NCI-H2081 (cell line): ENCODE measurements at places on chromosomes 2 and 18.

- no peak for DNase-seq
Measured at GRCh38 chr2:113831161-113831560, 58.7 kb upstream of the ACTR3 start.

DNA sequence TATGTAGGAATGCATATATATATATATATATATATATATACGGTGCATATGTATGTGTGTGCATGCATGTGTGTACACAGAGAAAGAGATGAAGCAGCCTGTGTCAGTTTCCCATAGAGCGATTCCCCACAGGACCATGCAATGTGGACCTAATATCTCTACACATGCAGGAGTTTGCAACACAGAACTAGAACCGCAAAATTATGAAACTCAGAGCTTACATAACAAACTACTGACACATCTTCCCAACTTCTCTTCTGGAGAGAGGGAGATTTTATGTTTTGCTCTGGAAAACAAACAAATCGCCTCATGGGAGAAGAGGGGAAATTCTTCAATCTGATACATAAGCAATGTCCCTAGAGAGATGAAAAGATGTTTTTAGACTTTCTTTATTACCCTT, 377.2 kb downstream of the LRATD1 start:
- DNase-seq: no peak

DNA sequence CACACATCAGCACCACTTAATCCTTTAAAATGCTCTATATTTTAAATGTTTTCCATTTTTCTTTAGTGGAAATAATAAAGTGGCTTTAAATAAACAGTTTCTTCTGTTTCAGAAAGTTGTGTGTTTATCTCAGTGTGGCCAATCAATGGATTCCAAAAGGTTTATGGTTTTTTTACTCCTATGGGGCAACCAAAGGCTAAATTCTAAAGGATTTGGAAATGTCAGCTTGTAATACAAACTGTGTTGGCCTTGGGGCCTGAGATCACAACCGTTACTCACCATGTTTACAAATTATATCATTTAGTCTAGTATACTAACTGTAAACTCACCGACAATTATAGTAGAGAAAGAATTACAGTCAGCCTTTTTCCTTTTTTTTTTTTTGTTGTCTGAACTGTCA, 827.2 kb downstream of the EPHA4 start:
- DNase-seq: no peak

DNA sequence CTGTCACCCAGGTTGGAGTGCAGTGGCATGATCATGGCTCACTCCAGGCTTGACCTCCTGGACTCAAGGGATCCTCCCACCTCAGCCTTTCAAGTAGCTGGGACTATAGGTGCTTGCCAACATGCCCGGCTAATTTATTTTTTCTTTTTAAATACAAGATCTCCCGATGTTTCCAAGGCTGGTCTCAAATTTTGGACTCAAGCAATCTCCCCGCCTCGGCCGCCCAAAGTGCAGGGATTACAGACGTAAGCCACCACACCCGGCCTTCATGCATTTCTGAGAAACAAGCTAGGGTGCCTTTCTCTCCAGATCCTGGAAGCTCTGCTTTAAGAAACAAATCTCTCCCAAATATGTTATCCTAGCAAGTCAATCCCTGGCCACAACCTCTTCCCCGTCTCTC, 234.1 kb downstream of the FBXO15 start:
- no peak for DNase-seq

- peak; percentile 42 for DNase-seq
Measured at GRCh38 chr2:45585267-45585861, 25.7 kb downstream of the SRBD1 start.

GRCh38 chr2:142290931-142291330, 160.1 kb upstream of the LRP1B start:
- DNase-seq: no peak

DNA sequence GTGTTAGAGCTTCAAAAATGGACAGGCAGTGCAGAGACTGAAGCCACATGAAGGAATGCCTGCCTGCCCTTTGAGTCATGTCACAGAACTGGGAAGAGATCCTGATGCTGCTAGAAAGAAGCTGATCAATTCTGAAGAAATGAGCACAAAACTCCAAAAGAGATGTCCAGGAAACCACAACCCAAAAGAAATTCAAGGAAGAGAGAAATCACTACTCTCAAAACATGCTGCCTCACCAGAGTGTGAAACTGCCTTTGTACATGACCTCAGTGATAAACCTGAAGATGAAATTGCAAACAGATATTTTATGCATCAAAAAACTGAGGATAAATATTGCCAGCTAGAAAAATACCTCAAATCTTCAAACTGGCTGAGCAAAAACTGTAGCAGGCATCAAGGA, 20.5 kb downstream of the USP40 start:
- no peak for DNase-seq

DNA sequence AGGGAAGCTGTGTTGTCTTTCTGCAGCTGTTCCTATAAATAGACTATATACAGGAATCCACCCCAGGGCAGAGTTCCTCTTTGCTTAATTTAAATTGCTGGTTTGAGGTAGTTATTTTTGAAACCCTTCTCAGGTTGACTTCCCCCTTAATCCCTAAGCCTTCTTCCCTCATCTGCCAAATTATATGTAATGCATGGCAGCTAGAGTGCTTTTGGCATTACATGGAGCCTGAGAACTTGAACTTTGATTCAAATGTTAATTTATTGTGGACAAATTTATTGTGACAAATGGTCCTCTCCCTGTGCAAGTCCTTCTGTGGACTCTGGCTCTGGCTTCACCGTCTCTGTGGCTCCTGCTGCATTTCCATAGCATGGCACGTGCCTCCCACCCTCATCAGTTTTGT, 29.2 kb downstream of the MYO1B start:
- peak; percentile 58 for DNase-seq

DNA sequence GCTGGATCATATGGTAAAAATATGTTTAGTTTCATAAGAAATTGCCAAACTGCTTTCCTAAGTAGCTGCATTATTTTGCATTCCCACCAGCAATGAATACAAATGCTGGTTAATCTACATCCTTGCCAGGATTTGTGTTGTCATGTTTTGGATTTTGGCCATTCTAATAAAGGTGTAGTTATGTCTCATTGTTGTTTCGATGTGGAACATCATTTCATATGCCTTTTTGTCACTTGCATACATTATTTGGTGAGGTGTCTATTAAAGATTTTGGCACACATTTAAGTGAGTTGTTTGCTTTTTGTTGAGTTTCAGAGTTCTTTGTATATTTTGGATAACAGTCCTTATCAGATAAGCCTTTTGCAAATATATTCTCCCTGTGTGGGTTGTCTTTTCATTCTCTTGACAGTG, 299.2 kb upstream of the TFPI start:
- no peak for DNase-seq

GRCh38 chr2:165698444-165698884, 95.6 kb downstream of the GALNT3 start:
- peak; percentile 79 for DNase-seq

DNA sequence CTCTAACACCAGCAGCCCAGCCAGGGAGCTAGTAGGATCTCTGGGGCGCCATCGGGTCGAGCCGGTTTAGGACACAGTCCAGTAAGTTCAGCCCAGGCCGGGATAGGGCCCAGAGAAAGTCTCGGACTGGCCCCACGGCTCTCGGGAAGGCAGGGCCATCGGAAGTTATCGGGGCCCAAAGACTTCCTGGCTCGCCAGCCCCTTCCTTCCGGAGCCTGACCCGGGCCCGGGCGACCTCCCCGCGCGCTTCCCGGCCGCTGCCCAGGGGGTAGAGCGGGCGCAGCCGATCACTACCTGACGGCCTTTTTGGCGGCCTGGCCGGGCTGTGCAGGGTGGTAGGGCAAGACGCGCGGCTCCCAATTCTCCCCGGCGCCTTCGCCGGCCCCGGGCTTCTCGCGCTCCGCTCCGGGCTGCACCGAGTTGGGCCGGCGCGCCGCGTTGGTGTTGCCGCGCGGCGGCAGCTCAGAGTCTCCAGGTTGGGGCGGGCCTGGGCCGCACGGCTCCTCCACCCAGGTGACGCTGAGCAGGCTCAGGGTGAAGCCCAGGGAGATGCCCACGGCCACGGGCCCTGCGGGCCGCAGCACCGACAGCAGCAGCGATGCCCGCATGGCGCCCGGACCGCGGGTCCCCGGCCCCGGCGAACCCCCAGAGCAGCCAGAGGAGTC, 546 bp downstream of the CHPF start:
- DNase-seq: peak; percentile 51

DNA sequence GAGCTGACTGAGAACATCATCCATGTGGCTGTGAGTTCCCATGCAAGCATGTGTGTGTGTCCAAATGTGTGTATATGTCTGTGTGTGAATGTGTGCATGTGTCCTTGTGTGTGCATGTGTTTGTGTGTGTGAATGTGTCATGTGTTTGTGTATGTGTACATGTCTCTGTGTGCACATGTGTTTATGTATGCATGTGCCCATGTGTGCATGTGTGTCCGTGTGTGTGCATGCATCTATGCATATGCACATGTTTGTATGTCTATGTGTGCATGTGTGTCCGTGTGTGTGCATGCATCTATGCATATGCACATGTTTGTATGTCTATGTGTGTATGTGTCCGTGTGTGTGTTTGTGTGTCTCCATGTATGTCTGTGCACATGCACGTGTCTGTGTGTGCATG, 99.7 kb downstream of the LBH start:
- no peak for DNase-seq

DNA sequence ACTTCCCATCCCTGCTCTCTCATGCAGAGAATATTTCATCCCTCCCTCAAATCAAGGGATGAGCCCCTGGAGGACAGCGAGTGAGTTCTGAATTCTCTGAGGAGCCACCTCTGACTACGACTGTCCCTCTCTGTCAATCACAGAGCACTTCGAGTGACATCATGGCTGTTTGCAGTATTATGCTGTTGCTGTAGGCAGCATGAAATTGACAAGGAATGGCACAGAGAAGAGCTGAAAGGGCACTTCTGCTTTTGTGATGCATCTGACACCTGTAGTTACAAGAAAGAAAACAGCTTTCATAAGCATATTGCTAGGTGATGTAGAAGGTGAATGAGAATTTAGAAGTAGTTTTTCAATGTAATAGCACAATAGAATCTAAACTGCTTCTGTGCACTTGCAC, 166.9 kb downstream of the ARHGAP15 start:
- no peak for DNase-seq

- no peak for DNase-seq
Measured at GRCh38 chr2:146992466-146992865, 852.4 kb upstream of the ACVR2A start.

DNA sequence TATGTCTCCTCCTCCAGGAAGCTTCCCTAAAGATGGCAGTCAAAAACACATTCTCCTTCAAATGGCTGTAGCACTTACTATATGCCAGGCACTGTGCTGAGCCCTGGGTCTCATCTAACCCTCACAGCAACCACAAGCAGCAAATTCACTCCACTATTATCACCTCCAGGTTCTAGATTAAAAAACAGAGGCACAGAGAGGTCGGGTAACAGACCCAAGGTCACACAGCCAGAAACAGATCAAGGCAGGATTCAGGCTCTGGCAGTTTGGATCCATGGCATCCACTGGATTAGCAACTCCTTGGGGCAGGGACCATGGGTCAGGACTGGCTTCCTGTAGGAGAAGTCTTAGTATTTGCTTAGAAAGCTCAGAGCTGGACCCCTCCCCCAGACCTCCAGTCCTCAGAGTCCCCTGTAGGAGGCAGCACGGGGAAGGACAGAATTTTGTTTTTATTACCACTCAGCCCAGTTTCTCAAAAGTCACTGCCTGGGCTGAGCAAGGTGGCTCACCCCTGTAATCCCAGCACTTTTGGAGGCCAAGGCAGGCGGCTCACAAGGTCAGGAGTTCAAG, 34.4 kb downstream of the ZFP36L2 start:
- DNase-seq: no peak

- DNase-seq: no peak
Measured at GRCh38 chr2:109304731-109305470, 175.9 kb downstream of the SH3RF3 start.

- DNase-seq: no peak
Measured at GRCh38 chr2:118119761-118120400, 31.6 kb downstream of the INSIG2 start.

GRCh38 chr2:149394864-149395263, 64.5 kb downstream of the LYPD6 start:
- no peak for DNase-seq

DNA sequence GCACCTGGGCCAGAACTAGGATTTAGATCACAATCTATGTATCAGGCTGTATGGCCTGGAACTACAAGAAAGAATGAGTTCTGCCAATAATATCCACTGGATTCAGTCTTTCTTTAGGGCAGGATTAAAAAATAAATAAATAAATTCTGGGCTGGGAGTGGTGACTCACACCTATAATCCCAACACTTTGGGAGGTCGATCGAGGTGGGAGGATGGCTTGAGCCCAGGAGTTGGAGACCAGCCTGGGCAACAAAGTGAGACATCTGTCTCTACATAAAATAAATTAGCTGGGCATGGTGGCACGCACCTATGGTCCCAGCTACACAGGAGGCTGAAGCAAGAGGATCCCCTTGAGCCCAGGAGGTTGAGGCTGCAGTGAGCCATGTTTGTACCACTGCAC, 8.1 kb downstream of the AMMECR1L start:
- no peak for DNase-seq

DNA sequence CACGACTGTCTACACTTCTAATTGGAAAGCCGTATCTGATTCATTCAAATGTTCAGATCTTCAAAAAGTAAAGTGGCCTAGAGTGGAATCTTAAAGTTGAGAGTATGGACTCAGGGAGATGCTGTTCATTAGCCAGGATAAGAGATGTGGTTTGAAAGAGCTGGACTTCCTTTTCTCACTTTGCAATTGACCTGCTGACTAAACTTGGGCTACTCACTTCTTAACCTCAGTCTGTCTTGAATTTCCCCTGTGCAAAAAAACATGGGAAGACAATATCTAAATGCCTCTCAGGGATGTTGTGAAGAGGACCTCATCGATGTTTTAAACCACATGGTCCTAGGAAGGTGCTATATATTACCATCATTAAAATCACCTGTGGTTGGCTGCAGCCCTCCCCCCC, 64.1 kb downstream of the BCL2 start:
- DNase-seq: no peak

GRCh38 chr2:167924556-167924955, 322.8 kb downstream of the STK39 start:
- DNase-seq: peak; percentile 45

- DNase-seq: no peak
Measured at GRCh38 chr18:23539911-23540525, 36.7 kb downstream of the RMC1 start.

- DNase-seq: no peak
Measured at GRCh38 chr2:231929961-231930592, 3.9 kb upstream of the NPPC start.

DNA sequence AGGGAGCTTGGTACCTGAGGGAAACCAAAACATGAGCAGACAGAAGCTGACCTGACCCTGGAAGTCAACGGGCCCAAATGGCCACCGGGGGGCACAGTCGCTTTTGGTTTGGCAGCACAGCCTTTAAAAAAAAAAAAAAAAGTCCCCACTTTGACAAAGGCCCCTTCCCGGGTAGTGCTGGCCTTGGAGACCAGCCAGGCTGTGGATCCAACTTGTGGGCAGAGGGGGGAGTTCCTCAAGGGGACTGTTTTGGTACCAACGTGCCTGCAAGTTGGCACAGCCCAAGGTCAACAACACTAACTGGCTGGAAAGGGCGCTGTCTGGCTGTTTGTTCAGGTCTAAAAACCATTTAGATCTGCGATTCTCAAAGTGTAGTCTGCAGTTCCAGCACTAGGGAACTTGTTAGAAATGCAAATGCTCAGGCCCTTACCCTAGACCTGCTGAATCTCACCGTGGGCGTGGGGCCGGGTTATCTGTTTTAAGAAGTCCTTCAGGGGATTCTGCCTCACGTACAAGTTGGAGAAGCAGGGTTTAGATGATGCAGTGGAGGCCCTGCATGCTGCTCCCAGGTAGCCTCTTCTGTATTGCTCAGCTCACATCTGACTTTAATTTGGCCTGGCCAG, 83.0 kb downstream of the LPIN1 start:
- DNase-seq: peak; percentile 84

GRCh38 chr18:37403100-37403781, 162.4 kb downstream of the CELF4 start:
- DNase-seq: no peak
